ENCODE measurements at places on chromosomes 3 and 15. TPM values are rescaled to one million over a fixed set of nuclear protein-coding genes. Genes with fewer than 3 reads are reported as not detected.

The ROBO2 gene
- total RNA-seq: not detected

The FGF7 gene
- total RNA-seq: not detected

The CEP19 gene
- 4.0 TPM for total RNA-seq

The TMEM212 gene
- total RNA-seq: not detected

Measured in activated B cell treated with CpG ODN at 0.5 μM for 24 hours (primary cell).